CD4-positive, alpha-beta T cell (primary cell): ENCODE measurements at places on chromosomes 4 and X. TPM values are rescaled to one million over a fixed set of nuclear protein-coding genes. Genes with fewer than 3 reads are reported as not detected.

DNA sequence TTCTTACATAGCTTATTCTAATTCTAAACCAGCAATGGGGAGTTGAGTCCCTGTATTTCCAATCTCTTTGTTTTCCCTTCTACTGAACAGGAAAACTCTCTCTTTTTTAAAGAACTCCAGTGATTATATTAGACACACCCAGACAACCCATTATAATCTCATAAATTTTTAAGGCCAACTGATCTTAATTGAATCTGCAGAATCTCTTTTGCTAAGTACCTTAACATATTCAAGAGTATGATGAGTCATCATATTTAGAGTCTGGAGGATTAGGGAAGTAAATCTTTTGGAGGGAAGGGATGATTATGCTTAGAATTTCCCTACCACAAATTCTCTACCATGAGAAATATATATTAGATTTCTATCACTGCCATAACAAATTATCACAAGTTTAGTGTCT is 705.1 kb downstream of the CENPC start:
- no peaks in the 10 kb centered on the region for H3K4me1 ChIP-seq
- H3K27me3 ChIP-seq: no peaks in the 10 kb centered on the region
- H3K36me3 ChIP-seq: no peaks in the 10 kb centered on the region
- H3K27ac ChIP-seq: no peak overlapping the region

The LRCH2 gene
- not detected for total RNA-seq

- no peaks in the 10 kb centered on the region for H3K36me3 ChIP-seq
- H3K4me1 ChIP-seq: peaks cover 17% of the 10 kb centered on the region
- no peak overlapping the region for H3K4me3 ChIP-seq
- H3K27me3 ChIP-seq: peaks cover 10% of the 10 kb centered on the region
These were observed 2.3 kb downstream of the FRMPD3 start for GRCh38 chrX:107451731-107452130.

GRCh38 chr4:163485589-163485988 is 8.9 kb upstream of the TMA16 start:
- no peaks in the 10 kb centered on the region for H3K27me3 ChIP-seq
- H3K36me3 ChIP-seq: no peaks in the 10 kb centered on the region
- no peaks in the 10 kb centered on the region for H3K4me1 ChIP-seq
- H3K4me3 ChIP-seq: no peak overlapping the region
- no peak for DNase-seq

DNA sequence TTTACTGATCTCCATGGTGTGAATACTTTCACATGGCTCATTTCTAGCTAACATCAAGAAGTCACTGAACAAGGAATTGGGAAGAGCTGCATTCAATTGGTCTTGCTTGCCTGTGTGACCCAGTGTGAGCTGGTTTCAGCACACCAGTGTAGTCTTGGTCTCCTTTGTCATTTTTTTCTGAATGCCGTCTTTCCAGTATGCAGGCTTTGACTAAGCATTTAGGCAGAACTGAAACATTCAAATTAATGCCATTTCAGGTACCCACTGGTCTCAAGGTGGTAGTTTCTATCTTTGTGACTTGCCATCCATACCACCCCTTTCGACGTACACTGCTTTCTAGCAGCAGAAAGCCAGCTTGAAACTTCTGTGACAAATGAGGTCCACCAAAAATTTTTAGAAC is 550.5 kb upstream of the BOD1L1 start:
- H3K4me1 ChIP-seq: peaks cover 10% of the 10 kb centered on the region
- H3K27me3 ChIP-seq: no peaks in the 10 kb centered on the region
- DNase-seq: no peak

The C4orf51 gene
- total RNA-seq: not detected

DNA sequence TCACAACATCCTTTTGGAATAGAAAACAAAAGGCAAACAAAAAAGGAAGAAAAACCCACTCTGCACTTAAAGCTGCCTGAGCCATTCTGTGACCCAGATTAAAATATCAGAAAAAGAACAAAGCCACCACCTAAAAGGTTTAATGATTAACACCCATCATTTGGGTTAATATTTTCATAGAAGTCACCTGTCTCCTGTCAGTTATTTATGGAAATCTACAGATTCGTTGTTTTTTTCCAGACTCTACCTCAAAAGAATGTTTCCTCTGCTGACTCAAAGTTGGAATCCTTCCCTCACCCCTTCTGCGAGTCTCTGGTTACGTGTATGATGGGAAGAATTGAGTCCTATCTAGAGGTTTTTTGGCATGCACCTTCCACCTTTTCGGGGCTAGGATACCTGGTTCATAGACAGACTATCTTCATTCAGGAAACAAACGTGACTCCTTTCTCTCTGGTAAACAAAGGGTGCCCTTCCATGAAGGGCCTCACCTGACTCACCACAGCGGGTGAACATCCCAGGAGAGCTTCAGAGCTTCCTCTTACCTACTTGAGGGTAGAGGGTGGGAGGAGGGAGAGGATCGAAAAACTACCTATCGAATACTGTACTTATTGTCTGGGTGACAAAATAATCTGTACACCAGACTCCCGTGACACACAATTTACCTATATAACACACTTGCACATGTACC is 19.6 kb upstream of the CA5B start:
- no peak overlapping the region for H3K27ac ChIP-seq
- DNase-seq: no peak

- no peak overlapping the region for H3K4me3 ChIP-seq
- H3K4me1 ChIP-seq: peaks cover 19% of the 10 kb centered on the region
These were observed 7.8 kb downstream of the UBA1 start for GRCh38 chrX:47201345-47201944.

The DRD5 gene
- not detected for total RNA-seq

The CAMK2D gene
- total RNA-seq: 32.9 TPM

GRCh38 chr4:70619288-70619687 is 9.3 kb upstream of the ENAM start:
- DNase-seq: no peak
- H3K27ac ChIP-seq: no peak overlapping the region
- no peaks in the 10 kb centered on the region for H3K36me3 ChIP-seq
- H3K4me3 ChIP-seq: no peak overlapping the region

The BOD1L1 gene
- 39.6 TPM for total RNA-seq

DNA sequence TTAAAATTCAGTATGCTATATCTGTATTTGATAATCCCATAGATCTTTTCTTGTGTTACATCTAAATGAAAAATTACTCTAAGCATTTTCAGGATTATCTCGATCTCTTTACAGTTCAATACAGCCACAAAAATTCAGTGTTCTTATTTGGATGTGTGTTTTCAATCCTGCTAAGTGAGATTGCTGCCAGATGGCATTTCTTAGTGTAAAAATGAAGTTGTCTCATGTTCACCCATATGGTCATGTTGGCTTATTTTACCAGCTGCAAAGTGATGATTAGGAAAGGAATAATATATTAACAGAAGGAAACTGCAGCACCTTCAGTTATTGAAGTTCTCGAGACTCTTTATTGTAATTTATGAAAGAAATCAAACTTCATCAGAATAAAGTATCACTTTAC is 12.1 kb upstream of the FAM47A start:
- H3K4me3 ChIP-seq: no peak overlapping the region
- no peaks in the 10 kb centered on the region for H3K4me1 ChIP-seq
- H3K27me3 ChIP-seq: no peaks in the 10 kb centered on the region
- no peak overlapping the region for H3K27ac ChIP-seq
- DNase-seq: no peak

The CSAG1 gene
- not detected for total RNA-seq

GRCh38 chr4:156779042-156779441 is 192.6 kb downstream of the PDGFC start:
- no peaks in the 10 kb centered on the region for H3K4me1 ChIP-seq
- no peaks in the 10 kb centered on the region for H3K27me3 ChIP-seq
- no peak overlapping the region for H3K4me3 ChIP-seq
- no peak for DNase-seq

The TEX13D gene
- total RNA-seq: not detected

DNA sequence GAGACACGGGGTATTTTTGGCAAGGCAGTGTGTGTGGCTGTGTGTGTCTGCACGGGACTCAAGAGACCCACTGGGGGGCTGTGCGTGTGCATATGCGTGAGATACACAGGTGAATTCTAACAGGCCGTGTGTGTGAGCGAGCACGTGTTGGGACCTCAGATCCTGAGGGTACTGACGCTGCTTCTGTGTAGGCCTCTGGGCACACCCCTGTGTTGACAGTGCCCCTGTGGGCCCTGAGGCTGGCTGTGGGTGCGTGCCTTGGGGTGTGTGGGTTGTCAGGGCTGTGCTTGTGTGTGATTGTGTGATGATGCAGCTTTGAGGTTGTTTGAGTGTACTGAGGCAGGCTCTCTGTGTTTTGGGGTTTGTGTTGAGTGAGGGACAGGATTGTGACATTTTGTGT is 13.9 kb downstream of the FOXP3 start:
- no peak overlapping the region for H3K27ac ChIP-seq
- H3K4me1 ChIP-seq: no peaks in the 10 kb centered on the region
- DNase-seq: no peak
- no peak overlapping the region for H3K4me3 ChIP-seq

GRCh38 chr4:112747036-112747435 is 110.1 kb downstream of the LARP7 start:
- peaks cover 4% of the 10 kb centered on the region for H3K27me3 ChIP-seq
- no peak for DNase-seq
- H3K4me3 ChIP-seq: no peak overlapping the region

The TRPC5OS gene
- total RNA-seq: not detected

- peaks cover 13% of the 10 kb centered on the region for H3K4me1 ChIP-seq
- DNase-seq: no peak
- H3K27me3 ChIP-seq: no peaks in the 10 kb centered on the region
- no peak overlapping the region for H3K27ac ChIP-seq
These were observed 2.8 kb downstream of the CENPU start for GRCh38 chr4:184731056-184731455.

DNA sequence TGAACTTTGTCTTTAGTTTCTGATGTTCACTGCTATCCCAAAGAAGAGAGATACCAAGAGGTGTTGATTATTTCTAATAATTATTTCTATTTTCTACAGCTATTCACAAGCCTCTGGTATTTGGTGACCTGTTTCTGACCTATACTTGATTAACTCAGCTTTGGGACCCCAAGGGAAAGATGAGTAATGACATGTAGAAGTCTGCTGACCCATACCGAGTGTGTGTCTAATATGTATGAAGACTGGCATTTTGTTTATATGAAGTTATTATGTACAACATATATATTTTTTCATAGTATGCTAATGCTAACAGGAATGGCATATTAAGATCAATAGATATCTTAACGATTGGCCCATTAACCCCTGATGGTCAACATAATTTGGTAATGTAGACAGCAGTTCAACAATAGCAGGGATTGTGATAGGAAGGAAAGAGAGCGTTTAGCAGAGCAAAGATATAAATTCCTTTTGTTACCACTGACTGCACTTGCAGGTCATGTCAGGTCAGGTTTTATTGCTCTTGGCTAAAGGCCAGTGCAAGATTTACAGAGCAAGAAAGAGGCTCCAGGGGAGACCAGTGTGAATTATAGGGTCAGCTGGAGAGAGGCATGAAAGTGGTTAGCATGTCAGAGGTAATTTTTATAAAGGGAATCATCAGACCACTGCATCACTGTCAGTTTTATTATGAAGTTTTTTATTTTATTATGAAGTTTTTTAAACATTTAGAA is 94.7 kb upstream of the DIPK2B start:
- no peaks in the 10 kb centered on the region for H3K27me3 ChIP-seq
- no peaks in the 10 kb centered on the region for H3K36me3 ChIP-seq
- DNase-seq: no peak
- no peak overlapping the region for H3K4me3 ChIP-seq
- H3K4me1 ChIP-seq: no peaks in the 10 kb centered on the region
- H3K27ac ChIP-seq: no peak overlapping the region

DNA sequence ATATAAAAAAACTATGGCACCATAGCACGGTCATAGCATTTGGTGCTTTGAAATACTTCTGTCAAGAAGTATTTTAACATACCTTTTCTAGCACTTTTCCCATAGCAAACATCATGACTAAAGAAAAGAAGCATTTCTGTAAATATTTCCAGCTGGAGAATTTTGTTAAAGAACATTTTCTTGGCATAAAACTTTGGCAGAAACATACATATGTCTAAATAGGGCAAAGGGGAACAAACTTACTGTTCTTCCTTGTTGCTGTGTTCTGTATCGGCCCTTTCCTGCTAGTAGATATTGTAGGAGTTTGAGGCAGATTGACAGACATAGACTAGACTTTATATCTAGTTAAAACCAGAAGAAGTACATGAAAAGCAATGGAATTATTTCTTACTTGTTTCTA is 2368.5 kb downstream of the PCDH7 start:
- no peaks in the 10 kb centered on the region for H3K4me1 ChIP-seq
- H3K36me3 ChIP-seq: no peaks in the 10 kb centered on the region
- no peak overlapping the region for H3K4me3 ChIP-seq
- no peaks in the 10 kb centered on the region for H3K27me3 ChIP-seq

The HSFX3 gene
- total RNA-seq: not detected

The TGIF2LX gene
- total RNA-seq: not detected

The ADRA2C gene
- not detected for total RNA-seq

The RGS12 gene
- total RNA-seq: 16.9 TPM

- H3K36me3 ChIP-seq: no peaks in the 10 kb centered on the region
- DNase-seq: no peak
- H3K27me3 ChIP-seq: no peaks in the 10 kb centered on the region
- H3K4me3 ChIP-seq: no peak overlapping the region
- no peak overlapping the region for H3K27ac ChIP-seq
- no peaks in the 10 kb centered on the region for H3K4me1 ChIP-seq
These were observed 421.7 kb upstream of the HTR2C start for GRCh38 chrX:114162068-114162735.

The ENAM gene
- not detected for total RNA-seq

- DNase-seq: no peak
- H3K4me1 ChIP-seq: no peaks in the 10 kb centered on the region
- H3K4me3 ChIP-seq: no peak overlapping the region
- no peaks in the 10 kb centered on the region for H3K36me3 ChIP-seq
These were observed 23.1 kb downstream of the DACH2 start for GRCh38 chrX:86171366-86171765.

The GAB3 gene
- 3.5 TPM for total RNA-seq

The CLTRN gene
- 0.56 TPM for total RNA-seq

DNA sequence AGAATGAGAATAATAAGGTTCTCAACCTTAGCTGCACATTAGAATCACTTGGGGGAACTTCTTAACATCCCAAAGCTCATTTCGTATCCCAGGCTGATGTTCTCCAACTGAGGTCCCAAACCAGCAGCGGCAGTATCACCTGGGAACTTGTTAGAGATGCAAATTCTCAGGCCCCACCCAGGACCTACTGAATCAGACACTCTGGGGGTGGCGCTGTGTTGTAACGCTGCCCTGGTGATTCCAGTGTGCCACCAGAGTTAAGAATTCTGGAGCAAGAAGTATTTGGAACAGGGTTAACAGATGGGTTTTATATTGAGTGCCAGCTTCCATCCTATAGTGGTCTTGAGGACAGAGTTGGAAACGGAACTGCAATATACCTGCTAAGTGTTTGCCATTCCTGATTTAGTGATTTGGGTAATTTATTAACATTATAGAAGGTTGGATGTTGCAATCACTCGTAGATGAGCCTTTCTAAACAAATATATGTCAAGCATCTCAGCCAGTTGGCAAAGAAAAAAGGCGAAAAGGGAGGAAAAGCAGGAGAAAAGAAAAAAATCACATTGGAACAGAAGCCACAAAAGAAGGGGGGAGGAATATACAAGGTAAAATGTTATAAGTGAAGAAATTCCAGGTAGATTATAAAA is 141.0 kb downstream of the ARX start:
- DNase-seq: no peak
- H3K4me1 ChIP-seq: no peaks in the 10 kb centered on the region
- no peak overlapping the region for H3K27ac ChIP-seq
- H3K4me3 ChIP-seq: no peak overlapping the region

GRCh38 chr4:90597927-90598326 is 470.7 kb downstream of the CCSER1 start:
- no peak for DNase-seq
- no peaks in the 10 kb centered on the region for H3K4me1 ChIP-seq
- no peaks in the 10 kb centered on the region for H3K27me3 ChIP-seq
- H3K36me3 ChIP-seq: no peaks in the 10 kb centered on the region
- no peak overlapping the region for H3K27ac ChIP-seq
